ENCODE measurements at places on chromosomes 1 and 21.

- peak; percentile 94 for DNase-seq
These were observed 82.2 kb upstream of the BMP8A start for GRCh38 chr1:39409055-39409816.

GRCh38 chr1:55612988-55613387 is 397.8 kb upstream of the USP24 start:
- peak; percentile 44 for DNase-seq

GRCh38 chr1:44359234-44359935 is 4.3 kb upstream of the ERI3 start:
- no peak for DNase-seq

DNA sequence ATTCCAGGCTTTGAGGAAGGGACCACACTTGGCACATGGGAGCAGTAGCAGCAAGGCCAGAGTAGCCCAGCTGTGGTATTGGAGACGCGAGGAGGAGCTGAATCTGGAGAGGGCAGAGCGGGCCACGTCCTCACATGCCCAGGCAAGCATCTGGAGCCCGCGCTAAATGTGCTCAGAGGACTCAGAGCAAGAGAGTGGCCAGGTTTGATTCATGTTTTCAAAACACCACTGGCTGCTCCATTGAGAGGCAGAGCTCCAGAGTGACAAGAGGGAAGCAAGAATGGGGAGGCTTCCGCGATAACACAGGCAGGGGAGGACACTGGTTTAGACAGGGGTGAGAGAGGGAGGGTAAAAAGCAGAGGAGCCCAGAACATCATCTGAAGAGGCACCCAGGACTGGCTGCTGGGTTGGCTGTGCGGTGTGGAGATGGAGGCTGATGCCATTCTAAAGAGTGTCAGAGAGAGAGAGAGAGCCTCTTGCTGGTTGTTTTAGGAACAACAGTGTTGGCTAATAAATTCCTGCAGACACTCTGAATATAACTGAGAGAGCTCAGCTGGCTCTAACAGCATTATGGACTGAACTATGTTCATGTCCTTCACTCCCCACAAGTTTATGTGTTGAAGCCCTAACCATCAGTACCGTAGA is 32.3 kb downstream of the RCAN1 start:
- DNase-seq, result peak; percentile 82

- DNase-seq, result no peak
These were observed 37.0 kb downstream of the KCNJ15 start for GRCh38 chr21:38293765-38294164.

- peak; percentile 68 for DNase-seq
These were observed 48.3 kb downstream of the CTTNBP2NL start for GRCh38 chr1:112444269-112444668.

GRCh38 chr1:153940756-153941155 is 5.8 kb downstream of the DENND4B start:
- DNase-seq, result peak; percentile 54

- DNase-seq, result no peak
These were observed 8.0 kb downstream of the NDUFS5 start for GRCh38 chr1:39034114-39034654.

DNA sequence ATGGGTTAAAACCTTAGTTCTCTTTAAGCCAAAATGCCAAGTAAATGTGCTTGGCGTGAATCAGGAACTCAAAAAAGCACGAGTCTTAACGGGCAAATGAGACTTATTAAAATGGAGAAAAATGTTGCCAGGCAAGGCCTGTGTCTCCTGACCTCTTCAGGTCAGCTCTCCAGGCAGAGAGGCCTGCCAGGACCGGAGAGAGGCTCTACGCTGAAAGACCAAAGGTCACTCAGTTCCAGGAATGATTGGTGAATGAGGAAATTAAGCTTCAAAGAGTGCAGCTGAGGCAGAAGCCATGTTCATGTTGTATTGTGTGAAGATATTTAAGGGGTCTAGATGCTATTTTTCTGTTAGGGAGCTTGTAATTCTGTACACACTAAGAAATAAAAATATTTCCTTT is 66.6 kb downstream of the SPAG17 start:
- DNase-seq, result peak; percentile 26

GRCh38 chr1:207029701-207030521 is 2.6 kb downstream of the C1orf116 start:
- peak; percentile 60 for DNase-seq

DNA sequence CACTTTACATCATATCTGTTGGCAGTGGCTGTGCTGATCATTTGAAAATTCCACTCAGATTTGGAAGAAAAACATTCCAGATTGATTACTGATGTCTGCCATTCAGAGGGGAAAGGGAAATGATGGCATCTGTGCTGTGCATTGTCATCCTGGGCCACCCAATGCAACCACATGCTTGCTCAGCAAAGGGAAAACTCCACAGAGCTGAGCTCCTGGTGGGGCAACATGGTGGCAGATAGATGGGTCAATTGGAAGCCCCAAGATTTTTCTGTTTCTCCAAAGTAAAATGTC is 11.8 kb downstream of the OXCT2 start:
- peak; percentile 86 for DNase-seq

GRCh38 chr1:87146538-87146937 is 182.1 kb upstream of the LMO4 start:
- DNase-seq, result no peak

GRCh38 chr1:74425676-74426075 is 86.7 kb downstream of the LRRC53 start:
- DNase-seq, result no peak

DNA sequence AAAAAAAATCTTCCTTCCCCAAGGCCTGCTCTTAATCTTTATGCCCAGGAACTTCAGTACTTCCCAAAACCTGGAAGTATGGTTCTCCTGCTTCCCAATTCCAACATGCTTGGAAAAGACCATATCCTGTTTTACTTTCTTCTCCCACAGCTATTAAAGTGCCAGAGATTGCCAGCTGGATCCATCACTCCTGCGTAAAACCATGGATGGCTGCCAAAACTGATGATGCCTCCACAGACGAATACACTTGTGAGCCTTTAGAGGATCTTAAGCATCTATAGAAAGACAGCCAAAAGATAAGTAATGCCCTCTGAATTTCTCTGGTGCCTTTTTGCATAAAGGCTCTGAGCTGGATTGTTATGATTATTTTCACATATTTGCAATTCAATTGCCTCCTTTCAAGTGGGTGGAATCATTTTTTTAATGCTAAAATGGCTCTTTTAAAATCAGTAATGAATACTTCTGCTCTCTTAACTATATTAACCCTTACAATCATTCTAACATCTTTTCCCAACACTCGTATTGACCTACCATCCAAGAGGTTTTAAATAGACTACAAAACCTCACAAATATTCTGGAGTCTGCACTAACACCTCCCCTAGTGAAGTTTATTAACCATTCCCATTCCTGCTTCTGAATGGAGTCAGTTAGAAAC is 1807.8 kb downstream of the BRINP3 start:
- no peak for DNase-seq

DNA sequence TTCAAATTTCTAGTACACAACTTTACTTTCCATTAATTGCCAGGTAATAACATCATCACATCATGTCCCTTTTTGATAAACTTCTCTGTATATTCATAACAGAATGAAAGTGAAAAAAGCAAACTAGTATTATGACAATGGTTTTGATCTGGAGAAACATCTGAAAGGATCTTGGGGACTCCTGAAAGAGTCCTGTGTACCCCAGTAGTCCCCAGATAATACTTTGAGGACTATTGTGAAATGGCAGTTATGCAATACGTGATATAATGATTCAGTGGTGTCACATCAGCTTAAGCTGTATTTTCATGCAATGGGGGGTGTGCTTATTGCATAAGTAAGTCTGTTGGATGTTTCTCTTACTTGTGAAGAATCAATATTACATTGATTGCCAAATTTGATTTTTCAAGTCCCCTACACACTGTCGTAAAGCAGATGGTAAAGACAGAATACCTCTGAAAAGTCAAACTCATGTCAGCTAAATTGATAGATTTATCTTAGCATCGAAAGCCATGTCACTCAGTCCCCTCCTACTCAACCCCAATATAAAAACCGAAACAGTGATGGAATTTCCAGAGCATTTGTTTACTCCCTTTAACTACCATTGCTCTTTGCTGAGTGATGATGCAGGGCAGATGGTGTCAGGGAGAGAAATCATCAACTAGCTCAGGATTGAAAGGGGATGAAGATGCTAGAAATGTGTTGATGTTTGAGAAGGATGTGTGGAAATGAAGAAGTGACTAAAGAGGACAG is 146.7 kb upstream of the C1orf105 start:
- DNase-seq, result no peak

DNA sequence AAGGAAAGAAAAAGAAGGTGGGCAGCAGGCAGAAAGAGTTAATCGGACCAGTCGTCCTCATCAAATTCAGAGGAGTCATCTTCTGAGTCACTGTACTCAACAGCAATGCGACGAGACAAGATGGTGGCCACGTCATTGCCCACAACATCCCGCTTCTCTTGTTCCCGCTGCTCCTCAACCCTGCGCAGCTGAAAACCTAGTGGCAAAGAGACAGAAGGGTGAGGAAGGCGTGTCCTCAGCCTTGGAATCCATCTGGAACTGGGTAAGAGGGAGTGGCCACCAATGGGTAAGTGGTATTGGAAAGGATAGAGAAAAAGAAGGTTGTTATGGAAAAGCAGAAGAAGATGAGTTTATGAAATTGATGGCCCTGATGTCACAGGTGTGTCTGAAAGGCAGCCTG is 15.7 kb downstream of the GPR3 start:
- peak; percentile 86 for DNase-seq

- DNase-seq, result no peak
These were observed 52.8 kb downstream of the TNFSF18 start for GRCh38 chr1:172997941-172998361.

DNA sequence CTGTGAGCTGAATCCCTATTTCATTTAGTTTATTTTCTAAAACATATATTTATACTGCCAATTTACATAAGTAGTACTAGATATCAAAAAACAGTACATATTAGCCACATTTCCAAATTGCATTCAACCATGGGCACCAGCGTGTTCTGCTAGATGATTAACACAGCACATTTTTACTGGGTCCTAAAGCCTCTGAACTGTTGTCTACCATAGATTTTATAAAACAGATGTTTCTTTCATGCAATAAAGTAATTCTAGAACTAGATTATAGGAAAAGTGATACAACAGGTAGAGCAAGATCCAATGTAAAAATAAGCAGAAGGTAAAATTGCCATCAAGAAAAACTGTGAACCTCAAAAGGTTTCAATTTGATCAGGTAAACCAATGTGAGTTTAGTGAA is 108.6 kb downstream of the FAF1 start:
- no peak for DNase-seq

DNA sequence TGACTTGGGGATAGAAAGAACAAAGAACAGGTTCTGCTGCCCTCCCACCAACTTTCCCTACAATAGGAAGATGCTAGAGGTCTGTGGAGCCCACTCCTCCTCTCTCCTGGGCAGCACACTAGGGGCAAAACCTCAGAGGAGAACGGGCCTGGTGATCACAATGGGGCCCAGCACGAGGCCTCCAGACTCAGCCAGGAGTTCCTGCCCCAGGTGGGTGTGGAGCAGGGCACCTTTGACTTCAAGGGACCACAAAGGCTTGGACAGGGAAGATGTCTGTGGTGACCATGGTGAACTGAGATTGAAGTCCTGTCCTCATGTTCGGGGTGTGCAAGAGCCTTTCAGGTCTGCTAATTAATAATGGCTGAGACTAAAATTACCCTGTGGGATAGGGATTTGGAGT is 88.8 kb downstream of the LAMC2 start:
- DNase-seq, result no peak

GRCh38 chr21:46122758-46123683 is 25.1 kb downstream of the COL6A2 start:
- peak; percentile 86 for DNase-seq

- DNase-seq, result no peak
These were observed 87.8 kb upstream of the ATF3 start for GRCh38 chr1:212520746-212521145.

- DNase-seq, result peak; percentile 46
These were observed 66.3 kb downstream of the ARHGEF10L start for GRCh38 chr1:17605582-17606344.

DNA sequence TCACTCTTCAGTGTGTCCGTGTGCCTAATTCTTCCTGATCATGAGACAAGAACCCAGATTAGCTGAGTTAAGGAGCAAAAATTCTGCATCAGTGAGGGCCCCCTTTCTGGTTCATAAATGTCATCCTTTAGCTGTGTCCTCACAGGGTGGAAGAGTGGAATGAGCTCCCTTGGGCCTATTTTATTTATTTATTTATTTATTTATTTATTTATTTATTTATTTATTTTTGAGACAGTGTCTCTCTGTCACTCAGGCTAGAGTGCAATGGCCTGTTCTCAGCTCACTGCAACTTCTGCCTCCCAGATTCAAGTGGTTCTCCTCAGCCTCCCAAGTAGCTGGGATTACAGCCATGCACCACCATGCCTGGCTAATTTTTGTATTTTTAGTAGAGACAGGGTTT is 131.7 kb downstream of the PATJ start:
- DNase-seq, result no peak

GRCh38 chr1:32860566-32860965 is 10.1 kb downstream of the FNDC5 start:
- DNase-seq, result no peak

- DNase-seq, result no peak
These were observed 20.0 kb upstream of the SYT6 start for GRCh38 chr1:114173680-114174079.

DNA sequence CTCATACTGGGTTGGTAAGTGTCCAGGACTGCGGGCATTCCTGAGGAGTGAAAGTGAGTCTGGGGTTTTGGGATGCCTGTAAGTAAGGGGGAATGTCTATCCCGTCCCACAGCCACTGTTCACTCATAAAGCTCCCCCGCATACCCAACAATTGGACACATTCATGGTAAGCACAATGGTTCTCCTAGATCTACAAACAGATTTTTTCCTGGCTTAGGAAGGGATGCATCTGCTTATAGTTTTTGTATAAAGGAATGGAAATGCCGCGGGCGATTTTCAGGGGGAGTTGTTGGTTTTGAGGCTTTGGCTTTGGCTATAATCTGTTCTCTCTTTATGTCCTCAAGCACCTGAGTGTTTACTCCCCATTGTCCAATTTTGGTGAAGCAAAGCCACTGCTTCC is 7.1 kb downstream of the ERVH48-1 start:
- no peak for DNase-seq

GRCh38 chr1:115479055-115479482 is 141.0 kb upstream of the NGF start:
- no peak for DNase-seq

- peak; percentile 89 for DNase-seq
These were observed 138.3 kb downstream of the FOXD2 start for GRCh38 chr1:47575855-47576757.

DNA sequence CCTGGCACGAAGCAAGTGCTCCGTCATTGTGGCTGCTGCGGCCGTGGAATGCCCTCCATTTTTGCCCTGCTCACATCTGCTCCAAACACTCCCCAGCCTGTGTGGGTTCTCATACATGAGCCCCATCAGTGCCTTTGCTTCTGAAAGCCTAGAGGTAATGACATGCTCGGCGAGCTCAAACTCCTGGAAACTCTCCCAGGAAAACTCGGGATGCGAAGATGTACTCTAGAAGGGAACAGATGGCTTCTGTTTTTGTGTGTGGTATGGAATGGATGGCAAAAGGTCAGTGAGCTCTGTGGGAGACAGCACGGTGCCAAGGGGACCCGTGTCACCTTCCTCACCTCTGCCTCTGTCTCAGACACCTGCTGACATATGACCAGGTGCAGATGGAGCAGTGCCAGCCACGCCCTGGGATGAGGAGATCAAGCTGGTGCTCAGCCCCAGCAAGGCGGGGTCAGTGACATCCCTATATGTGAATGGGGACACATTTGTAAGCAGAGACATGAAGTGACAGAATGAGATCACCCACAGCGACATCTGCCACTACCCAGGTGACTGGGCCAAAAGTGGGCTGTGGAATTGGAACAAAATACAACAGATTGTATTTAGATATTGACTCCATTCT is 84.1 kb upstream of the COX20 start:
- no peak for DNase-seq
